ENCODE measurements at places on chromosomes 5 and 9.

- DNase-seq = no peak
Measured at GRCh38 chr5:16617274-16617968, 624 bp upstream of the RETREG1 start.

DNA sequence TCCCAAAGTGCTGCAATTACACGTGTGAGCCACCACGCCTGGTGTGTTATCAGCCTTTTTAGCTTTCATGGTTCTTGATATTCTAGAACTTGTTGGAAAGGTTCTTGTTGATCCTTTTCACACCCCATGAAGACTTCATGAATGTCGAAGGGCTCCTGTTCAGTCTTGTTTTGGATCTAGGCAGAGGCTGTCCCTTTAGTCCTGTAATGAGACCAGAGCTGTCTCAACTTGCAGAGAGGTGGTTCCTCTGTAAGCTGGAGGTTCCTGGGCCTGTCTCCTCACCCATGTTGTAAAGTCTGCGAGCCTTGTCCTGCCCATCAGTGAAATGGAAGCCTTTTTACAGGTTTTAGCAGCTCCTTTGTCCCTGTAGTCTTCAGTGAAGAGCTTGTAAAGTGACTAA lies 38.2 kb downstream of the PRRC2B start:
- DNase-seq = no peak

GRCh38 chr9:127977009-127977883 lies 3.5 kb downstream of the EEIG1 start:
- no peak for DNase-seq

DNA sequence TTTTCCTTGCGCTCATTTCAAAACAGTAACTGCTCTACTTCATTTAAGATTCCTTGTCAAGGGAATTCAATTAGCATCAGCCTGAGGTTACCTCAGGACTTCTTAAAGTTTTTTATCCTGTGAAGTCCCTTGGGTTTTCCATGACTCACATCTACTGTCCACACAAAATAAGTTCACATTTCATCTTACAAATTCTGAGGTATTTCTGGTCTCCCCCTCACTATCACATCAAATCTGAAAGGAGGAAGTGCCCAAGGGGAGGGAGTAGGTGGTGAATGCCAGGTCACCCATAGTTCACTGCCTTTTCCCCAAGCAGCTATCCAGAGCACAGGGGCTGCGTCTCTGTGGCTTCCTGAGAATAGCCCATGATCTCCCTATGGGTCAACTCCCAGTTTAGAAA lies 227.1 kb upstream of the NREP start:
- DNase-seq = no peak

- DNase-seq = no peak
Measured at GRCh38 chr5:179451114-179451827, 99.1 kb upstream of the RUFY1 start.

All from GOT3 (cell line).